ENCODE measurements at places on chromosomes 1 and 21.

DNA sequence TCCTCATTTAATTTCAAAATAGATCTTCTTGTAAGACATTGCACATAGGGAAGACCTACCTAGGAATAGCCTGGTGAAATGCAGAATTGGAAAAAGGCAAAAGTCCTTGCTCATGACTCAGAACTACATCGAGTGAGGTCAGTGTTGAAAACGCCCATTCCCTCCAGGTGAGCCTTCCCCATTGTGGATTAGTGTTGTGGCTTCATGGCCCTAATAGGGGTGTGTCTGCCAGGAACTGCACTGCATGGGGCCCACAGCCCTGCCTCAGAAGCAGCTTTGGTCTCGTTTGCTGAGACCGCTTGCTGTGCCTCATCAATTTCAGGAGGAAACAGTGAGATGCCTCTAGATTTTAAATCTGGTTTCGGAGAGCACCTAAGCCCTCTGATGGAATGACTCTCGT, 17.0 kb downstream of the TFF3 start:
- no peak for DNase-seq

DNA sequence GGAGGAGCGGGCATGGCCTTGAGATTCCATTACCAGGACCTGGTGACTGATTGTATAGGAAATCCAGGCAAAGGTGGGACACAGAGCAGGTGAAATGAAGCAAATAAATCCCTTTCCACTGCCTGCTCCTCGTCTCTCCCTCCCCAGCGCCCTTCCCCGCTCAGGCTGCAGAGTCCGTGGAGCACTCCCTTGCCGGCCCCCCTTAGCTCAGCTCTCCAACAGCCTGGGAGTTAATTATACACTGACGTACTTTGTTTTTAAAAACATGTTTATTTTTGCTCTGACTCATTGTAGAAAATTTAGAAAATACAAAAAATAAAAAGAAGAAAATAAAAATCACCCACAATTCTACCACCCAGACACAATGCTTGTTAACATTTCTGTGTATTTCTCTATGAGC, 61.7 kb downstream of the LGR6 start:
- no peak for DNase-seq

DNA sequence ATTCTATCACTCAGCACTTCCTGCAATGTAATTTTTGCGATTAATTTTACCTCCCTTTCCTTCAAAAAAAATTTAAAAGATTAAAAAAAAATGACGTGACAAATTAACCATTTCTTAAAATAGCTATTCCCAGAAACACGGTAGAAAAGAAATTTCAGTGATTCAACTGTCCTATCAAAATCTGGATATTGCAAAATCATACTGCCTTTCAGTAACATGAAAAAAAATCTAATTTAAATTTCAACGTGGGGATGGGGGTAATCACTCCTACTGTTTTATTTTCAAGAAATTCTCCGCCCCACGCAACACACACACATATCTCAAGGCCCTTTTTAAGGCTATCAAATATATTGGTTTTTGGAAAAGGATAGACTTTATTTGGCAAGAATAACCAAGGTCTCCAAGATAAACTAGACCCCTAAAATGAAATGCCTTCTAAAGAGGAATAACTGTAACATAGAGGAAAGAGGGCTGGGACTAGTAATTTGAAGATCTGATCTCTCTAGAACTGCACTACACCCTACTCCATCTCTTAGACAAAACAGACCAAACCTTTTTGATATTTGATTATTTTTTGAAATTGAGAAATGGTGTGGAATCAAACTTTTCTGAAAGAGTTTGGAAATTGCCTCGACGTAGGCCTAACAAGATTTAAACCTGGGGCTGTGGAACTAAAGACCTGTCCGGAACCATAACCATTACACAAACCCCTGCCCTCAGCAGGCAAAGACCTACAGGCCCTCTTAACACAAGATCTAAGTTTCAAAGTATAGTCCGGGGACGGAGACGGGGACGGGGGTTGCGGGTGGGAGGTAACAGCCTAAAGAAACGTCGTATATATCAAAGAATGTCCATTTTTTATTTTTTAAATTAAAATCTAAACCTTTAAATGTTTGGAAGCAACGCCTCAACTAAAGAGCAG, 941 bp downstream of the ARNT start:
- no peak for DNase-seq

- DNase-seq: no peak
Observed at GRCh38 chr1:168234846-168235547, 9.2 kb downstream of the SFT2D2 start.

DNA sequence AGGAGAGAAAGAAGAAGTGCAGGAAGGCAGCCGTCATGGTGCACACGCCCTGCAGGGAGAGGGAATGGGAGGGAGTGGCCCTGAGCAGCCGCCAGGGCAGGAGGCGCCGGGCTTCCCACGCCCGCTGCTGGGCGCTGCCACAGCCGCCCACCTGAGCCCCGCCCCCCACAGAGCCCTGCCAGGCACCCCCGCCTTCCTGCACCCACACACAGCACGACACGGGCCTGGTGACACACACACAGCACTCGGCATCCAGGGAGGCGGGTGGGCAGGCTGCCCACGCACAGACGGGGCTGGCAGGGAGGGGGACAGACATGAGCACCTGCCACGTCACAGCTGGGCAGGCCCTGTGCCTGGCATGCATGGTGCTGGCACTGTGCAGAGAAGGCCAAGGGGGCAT, 27.5 kb downstream of the ADGRB2 start:
- no peak for DNase-seq

- DNase-seq: no peak
Observed at GRCh38 chr1:89546082-89546889, 21.7 kb downstream of the LRRC8B start.

- DNase-seq: no peak
Observed at GRCh38 chr1:199751962-199752687, 275.4 kb upstream of the NR5A2 start.

DNA sequence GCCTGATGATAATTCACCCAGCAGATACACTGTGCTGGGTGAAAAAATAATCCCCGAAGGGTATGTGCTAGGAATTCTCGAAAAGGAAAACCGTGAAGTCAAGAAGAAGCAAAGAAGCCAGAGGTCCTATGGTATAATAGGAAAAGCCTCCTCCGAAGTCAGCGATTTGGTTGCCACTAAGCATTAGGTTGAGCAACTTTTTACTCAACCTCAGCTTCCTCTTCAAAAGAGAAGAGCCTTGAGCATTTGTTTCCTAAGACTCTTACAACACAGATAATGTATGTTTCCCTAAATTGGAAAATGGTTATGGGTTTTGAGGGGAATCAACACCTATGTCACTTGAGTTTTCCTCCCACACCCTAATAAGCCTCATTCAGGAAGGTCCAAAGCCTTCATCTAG, 21.3 kb upstream of the MNDA start:
- no peak for DNase-seq

GRCh38 chr1:184892116-184892515, 82.2 kb downstream of the NIBAN1 start:
- DNase-seq: no peak

- DNase-seq: no peak
Observed at GRCh38 chr1:226548256-226549093, at the start of gene STUM. Gene STUM (plus strand): TSS chr1:226548764. CDS start chr1:226548905, 141 bp downstream.

Data from lower leg skin (tissue), 4 donors.